GDM1 (cell line): ENCODE measurements at places on chromosomes 3 and 15.

DNA sequence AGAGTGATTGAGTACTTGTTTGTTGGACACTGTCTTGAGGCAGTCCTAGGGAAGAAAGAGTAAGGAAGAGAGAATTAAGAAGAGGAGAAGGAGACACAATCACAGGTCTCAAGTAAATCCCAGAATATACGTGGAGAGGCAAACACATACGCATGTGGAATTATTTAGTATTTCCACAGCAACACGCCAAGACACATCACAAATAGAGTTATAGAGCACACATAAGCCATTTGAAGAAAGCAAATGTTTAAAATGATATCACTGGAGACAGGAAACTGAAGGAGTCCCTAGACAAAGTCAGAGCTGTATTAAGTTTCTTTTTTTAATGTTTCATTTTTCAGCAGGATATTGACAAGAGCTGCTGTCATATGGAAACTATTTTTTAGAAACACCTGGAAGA, 206.1 kb upstream of the LRIG1 start:
- no peak for DNase-seq

- DNase-seq: no peak
These were observed 66.4 kb downstream of the CNOT10 start for GRCh38 chr3:32751377-32751776.

DNA sequence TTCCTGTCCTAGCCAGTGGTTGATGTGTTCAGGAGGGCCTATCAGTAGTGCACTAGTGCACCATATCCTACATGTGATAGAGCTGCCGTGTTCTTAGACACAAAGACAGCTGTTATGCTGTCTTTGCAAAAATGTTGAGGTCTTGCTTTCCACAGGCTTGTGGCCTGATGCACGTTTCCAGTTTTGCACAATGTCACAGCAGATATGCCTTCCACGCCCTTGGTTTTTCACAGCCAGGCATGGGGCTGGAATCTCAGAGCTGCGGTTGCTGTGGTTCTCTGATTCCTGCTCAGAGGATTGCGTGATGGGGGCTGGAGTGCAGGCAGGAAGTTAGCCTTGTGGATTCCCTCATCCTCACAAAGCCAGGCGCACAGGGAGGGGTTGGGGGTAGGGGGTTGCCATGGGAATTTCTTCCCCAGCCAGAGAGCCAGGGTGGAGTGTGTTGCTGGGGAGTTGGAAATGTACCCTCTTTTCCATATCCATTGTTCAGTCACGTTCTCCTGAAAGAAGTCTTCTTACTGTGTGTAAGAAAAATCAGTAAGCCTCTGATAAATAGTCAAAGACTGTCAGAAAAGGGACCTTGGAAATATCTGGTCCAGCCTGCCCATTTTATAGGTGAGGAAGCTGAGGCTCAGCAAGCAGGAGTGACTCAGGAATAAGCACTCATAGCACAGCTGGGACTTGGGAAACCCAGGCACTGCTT, 79.4 kb downstream of the SMAD3 start:
- no peak for DNase-seq

- no peak for DNase-seq
These were observed 67.9 kb upstream of the UNC13C start for GRCh38 chr15:53910236-53910849.

- DNase-seq: no peak
These were observed 23.9 kb downstream of the SSR3 start for GRCh38 chr3:156530980-156531379.
